ENCODE measurements at places on chromosomes 7 and 10.
A peak's percentile ranks its signal among the peaks of the same experiment; 100 is the strongest.

GRCh38 chr7:50621973-50622490, 56.8 kb upstream of the DDC start:
- DNase-seq = no peak

GRCh38 chr7:140489026-140489359, 9.7 kb upstream of the MKRN1 start:
- DNase-seq = no peak

DNA sequence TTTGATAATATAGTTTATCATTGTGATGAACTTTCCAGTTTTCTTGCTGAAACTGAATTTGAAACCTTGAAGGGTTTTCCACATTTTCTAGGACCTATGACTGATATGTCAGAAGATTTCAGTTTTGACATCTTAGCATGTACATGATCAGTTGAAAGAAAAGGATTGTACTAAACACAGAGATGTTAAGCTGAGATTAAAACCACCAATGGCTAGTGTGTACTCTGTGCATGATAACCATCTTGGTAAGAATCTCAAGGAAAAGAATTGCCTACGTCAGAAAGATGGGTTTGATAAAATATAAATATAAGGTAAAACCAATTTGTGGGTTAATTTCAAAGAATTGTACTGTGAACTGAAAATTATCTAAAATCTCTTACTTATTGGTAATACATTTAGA, 776.4 kb downstream of the GATA3 start:
- DNase-seq = no peak

DNA sequence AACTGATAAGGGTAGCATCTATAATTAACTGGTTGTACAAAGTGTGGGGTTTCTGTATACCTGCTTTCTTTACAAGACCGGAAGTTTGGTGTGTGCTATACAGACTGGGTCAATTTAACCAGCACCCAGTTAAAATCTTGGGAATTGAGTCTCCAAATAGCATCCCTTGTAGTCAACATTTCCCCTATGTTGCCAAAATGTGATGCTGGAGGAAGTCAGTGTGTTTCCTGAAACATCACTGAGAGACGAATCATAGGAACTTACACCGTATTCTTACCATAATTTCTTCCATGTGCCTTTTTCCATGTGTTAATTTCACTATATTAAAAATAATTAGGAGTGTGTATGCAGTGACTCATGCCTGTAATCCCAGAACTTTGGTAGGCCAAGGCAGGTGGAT, 1.7 kb downstream of the AKR1C4 start:
- DNase-seq = no peak

DNA sequence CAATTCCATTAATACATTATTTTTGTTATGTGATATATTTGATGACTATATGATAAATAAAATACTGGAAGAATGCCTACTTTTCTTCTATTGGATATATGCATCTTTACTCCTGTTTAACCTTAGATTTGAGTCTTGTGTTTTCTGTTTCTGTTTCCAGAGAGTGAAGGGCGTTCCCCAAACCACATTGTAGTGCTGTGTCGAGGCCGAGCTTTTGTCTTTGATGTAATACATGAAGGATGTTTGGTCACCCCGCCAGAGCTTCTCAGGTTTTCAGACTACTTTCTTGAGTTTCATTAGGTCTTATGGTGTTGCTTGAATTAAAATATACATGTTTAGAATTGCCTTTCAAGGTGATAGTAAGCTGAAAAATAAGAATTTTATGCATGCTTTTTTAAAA, 23.8 kb downstream of the CROT start:
- DNase-seq = no peak

GRCh38 chr7:155763691-155764437, 48.4 kb downstream of the SHH start:
- DNase-seq = no peak

DNA sequence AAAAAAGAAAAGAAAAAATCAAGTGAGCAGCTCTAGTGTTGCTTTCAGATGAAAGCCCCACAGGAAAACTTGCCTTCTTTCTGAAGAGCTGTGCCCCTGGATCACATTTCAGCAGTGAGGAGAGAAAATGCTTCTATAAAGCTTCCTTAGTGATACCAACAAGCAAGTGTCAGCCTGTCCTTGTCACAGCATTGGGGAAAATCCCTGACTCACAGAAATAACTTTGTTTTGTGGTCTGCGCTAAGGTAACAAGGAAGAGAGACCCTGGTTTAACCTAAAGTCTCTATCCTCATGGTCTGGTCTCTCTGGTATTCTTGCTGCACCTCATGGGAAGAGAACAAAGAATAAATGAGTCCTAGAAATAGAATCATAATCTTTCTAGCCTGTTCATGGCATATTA, 885.2 kb upstream of the SORCS1 start:
- no peak for DNase-seq

DNA sequence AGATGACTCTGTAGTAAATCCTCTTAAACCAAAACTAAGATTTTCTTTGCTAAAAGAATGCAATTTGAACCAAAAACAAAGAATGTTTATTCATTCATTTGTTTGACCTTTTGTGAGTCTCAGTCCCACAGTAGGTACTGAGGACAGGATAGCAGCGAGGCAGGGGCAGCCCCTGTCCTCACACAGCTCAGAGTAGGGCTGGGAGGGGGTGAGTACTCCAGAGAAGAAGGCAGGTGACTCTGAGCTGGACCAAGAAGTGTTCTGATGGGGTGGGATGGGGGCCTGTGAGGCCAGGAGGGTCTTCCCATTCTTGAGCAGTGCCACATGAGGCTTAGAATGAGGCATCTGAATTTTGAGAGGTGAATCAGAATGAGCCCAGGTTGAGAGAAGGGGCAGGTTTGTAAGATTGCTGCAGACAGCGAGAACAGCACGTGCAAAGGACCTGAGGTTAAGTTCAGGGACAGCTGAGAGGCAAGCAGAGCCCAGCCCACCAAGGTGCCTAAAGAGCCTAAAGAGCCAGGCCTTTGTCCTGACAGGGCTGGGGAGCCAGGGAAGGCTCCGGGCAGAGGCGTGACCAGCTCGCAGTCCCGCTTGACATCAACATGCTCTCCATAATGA, 56.9 kb upstream of the CHST15 start:
- no peak for DNase-seq

DNA sequence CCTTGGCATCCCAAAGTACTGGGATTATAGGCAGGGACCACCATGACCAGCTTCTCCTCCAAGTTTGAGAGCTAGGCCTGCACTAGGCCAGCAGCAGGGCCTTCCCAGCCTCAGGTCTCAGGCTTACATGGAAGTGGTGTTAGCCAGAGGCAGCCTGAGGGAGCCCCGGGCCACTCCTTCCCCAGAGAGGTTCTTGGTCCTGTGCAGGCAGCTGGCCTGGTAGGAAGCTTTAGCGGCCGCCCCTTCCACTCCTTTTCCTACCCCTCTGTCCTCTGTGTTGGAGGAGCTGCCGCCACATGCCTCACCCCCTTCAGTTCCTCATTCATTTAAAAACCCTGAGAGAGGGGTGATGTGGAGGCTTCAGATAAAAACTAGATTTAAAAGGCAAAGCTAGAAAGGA, 40.3 kb downstream of the TSPAN15 start:
- peak; percentile 29 for DNase-seq

- DNase-seq = no peak
Measured at GRCh38 chr10:108598320-108598695, 1325.0 kb downstream of the XPNPEP1 start.

DNA sequence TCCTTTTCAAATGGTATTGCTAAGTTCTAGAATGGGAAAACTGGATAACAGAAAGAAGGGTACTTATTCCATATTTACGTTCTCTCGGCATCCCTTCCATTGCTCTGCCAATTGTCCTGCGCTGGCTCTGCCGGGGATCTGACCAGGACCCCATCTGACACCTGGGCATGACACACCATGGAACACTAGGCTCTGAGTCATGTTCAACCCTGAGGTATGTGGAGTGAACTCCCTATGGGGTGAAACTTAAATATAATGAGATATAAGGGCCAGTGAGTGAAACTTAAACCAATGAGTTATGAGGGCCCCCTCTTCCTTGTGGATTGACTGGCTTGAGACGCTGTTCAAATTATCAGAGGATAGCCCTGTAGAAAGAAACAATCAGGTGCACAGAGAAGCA, 55.1 kb upstream of the ZEB1 start:
- no peak for DNase-seq

DNA sequence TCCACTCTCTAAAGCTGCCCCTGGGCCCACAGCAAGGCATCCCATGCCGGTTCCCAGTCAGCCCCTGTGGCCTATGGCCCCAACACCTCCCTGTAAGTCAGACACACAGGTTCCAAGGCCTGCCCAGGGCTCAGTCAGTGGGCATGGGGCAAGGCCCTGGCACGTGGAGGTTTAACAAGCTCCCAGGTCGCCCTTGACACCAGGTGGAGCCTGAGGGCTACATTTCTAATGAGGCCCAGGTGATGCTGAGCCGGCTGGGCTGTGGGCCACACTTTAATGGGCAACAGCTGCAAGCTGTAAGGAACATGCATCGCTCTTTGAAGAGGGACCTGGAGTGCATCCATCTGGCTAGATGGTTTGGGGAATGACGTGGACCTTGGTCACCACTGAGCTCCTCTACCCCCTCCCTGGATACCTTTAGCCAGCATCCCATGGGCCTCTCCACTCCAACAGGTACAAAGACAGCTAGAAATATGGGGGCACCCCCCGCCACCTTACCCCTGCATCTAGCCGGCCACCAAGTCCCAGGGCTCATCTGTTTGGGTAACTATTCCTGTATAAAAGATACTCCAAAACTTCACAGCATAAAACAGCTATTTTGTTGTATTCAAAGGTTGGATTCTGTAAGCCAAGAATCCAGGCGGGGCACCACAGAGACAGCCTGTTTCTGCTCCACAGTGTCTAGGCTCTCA, 122.5 kb downstream of the OAT start:
- DNase-seq = peak; percentile 75

- no peak for DNase-seq
Measured at GRCh38 chr7:33959676-33960075, 54.3 kb downstream of the BMPER start.

DNA sequence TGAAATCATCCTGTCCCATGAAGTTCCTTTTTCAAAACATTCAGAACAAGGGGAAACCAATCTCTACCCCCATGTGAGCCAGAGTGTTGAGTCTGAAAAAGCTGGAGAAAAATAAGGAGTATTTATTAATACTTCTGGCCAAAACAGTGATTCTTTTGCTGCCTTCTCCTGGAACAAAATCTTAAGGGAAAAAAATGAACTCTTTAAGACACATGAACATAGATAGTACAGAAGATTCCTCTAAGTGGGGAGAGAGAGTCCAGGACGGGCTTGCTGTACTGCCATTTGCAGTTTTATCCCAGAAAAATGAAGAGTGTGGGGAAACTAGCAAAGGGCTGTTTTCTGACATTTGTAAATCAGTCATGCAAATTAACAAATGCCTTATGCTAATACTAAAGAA, 173.4 kb upstream of the CELF2 start:
- DNase-seq = no peak

- DNase-seq = peak; percentile 58
Measured at GRCh38 chr10:99233000-99233688, 2.5 kb downstream of the HPSE2 start.

DNA sequence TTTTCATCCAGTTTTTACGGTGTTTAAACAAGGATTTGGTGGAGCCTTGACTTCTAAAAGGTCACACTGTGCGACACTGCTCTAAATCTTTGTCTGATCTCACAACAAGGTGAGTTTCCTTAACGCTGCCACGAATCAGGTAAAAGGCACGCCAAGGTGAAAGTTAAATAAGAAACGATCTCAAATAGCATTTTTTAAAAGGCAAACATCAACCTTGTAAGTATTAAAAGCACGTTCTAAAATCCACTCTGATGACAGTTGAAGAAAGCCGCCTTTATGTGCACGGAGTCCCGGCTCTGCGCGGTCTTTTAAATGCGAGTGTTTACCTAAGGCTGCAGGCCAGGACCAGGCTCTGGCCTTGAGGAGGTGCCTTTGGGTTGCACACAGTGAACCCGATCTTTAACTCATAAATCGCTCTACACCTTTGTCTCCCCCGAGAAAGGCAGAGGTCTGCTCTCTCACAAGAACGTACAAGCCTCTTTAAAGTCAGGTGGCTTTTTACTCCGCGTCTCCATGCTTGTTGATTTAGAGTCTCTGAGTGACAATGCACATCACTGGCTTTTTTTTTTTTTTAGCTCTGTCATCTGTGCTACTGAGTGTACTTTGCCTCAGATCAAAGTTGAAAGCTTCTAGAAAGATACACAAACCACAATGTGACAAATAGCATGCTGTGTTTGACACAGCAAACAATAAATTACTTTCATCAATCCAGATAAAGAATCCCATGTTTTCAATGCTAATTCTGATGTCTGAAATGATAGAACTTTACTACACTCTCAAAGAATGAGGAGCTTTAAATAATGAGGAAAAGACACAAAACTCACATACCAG, 25.9 kb upstream of the RNF32 start:
- no peak for DNase-seq

DNA sequence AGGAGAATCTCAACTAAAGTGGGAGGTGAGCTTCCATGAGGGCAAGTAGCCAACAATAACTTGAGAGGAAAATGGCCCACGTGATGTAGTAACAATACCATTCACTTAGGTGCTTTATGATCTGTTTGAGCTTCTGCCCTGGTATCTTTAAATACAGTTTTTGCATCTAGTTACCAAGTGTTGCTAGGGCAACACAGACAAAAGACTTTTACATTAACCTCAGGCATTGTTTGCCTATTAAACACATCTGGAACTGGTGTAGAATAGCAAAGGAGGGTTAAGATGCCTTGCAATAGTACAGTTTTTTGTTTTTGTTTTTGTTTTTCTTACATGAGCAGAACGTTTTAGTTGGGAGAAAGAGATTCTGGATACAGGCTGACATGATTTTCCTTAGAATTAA, 97.7 kb upstream of the MTPN start:
- no peak for DNase-seq

DNA sequence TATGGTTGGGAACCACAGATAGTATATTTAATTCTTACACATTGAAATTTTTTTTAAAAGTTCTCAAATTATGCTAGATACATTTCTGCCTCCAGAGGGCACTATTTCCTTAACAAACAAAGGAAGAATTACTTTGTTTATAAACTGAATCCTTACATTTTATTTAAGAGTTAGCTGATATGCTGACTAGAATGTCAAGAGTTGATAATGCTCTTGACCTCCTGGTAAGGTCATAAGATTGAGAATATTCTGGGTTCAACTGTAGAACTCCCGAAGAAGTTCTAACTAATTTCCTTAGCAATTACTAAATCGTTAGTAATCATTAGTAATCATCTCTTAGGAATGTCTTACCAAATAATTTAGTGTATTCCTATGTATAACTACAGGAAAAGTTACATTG, 95.3 kb upstream of the CYP26C1 start:
- no peak for DNase-seq

DNA sequence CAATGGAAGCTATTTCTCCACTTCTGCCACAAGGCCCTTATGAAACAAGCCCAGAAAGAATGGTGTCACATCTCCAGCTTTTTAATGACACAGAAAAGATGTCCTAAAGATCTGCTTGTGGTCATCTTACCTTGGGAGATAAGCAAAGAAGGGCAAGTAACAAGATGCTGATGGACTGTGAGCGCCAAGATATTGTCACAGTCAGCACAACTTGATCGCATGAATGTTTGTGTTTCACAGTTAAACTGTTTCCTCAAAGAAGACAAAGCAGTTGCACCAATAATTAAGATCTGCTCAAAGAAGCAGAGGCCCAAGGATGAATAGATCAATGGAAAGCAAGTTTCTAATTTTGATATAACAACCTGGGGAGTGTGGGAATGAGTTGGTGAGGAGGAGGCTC, 15.9 kb downstream of the ICA1 start:
- DNase-seq = no peak

GRCh38 chr10:66943590-66943989, 17.8 kb downstream of the LRRTM3 start:
- no peak for DNase-seq

Data from osteoblast (primary cell).